COR-L47 (cell line): ENCODE measurements at places on chromosomes 6 and 20.

DNA sequence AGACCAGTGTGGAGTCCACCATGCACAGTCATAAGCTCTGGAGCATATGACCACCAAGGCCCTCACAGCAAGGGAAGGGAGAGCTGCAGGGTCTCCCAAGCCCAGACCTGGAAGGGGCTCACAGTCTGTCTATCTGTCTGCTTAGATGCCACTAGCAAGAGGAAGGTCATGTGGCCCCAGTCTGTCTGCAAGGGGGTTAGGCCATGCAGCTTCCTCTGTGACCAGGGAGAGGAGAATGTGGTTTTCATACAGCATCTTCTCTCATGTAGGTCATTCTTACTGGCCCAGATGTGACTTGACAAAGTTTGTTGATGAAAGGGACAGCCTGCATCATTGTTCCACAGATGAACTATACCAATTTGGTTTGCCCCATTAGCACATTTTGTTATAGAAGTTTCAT, 260.8 kb downstream of the FARS2 start:
- no peak for DNase-seq

GRCh38 chr20:8389381-8390036, 257.4 kb downstream of the PLCB1 start:
- peak; percentile 36 for DNase-seq

DNA sequence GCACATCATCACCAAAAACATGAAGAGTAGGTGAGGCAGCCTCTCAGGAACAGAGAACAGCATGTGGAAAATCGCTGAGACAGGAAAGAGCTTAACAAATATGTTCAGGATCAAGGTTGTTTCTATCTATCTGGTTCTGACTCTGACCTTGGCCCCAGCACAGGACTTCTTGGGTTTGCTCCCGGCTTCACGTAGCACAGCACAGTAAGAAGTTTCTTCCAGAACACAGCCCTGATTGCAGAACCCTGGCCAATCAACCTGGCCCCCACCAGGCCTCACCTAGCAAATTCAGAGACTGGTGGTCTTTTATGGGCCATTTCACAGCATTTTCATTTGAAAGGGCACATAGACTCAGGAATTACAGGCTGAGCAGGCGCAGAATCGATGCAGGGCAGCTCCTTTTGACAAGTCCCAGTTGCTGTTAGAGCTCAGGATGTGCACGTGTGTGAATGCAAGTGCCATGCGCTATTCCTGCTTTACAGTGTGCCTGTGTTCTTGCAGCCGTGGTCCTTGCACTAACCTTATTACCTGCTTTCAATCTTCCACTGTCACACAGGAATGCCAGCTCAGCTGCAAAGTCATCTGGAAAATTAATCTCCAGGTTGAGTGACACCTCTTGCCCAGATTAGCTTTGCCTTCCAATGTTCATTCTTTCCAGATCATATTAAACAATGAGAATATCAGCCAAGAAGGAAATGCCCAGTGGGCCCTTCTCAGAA, 100.5 kb upstream of the SLC2A12 start:
- DNase-seq, result no peak

DNA sequence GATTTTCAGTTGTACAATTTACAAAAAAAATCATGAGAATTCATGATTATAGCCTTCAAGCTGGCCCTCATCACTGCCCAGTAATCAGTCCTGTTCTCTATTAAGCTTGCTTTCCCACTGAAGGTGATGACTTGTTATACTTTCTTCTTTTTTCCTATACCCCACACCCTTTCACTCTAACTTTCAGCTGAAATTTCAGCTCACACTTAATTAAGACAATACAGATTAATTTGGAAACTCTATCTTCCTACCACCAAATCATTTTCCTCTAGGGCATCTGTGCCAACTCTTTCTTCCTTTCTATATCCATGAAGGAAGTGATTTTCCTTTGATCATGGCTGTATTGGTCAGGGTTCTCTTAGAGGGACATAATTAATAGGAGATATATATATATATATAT, 449.9 kb downstream of the CD109 start:
- no peak for DNase-seq

- DNase-seq, result no peak
These were observed 62.8 kb downstream of the ILRUN start for GRCh38 chr6:34633785-34634184.

- DNase-seq, result no peak
These were observed 101.2 kb downstream of the DTNBP1 start for GRCh38 chr6:15561447-15562199.

DNA sequence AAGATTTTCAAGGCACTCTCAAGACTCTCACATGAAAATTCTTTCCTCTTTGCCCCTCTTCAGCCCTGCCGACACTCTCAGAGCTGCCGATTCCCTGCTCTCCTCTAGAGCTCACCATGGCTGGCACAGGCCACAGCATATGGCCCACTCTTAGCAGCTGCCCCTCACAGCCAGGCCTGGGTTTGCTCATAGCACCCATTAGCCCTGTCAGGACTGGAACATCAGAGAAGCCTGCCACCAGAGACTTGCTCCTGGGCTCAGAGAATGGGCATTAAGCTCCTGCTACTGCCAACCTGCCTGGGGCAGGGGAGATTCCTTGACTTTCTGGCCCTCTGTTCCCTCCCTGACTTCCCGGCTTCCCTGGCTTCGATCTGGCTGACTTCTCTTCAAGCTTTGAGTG, 96.7 kb downstream of the LRFN2 start:
- DNase-seq, result no peak

DNA sequence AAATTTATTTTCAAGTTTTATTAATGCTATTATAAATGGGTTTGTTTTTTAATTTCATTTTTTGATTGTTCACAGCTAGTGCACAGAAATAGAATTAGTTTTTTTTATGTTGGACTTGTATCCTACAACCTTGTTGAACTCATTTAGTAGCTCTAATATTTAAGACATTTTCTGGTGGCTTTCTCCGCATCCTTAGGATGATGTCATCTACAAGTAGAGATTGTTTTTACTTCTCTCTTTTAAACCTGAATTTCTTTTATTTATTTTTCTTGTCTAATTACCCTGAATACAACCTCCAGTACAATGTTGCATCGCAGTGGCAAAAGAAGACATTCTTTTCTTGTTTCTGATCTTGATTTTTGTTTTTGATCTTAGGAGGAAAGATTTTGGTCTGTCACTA, 142.6 kb upstream of the PRDM1 start:
- no peak for DNase-seq

GRCh38 chr20:36836591-36837269, 39.2 kb upstream of the TLDC2 start:
- DNase-seq, result peak; percentile 57

GRCh38 chr20:62104791-62105345, 17.4 kb upstream of the LSM14B start:
- no peak for DNase-seq

- no peak for DNase-seq
These were observed 18.8 kb downstream of the MAP3K4 start for GRCh38 chr6:161010418-161010817.

- no peak for DNase-seq
These were observed 67.2 kb upstream of the RNF24 start for GRCh38 chr20:4082406-4083097.

DNA sequence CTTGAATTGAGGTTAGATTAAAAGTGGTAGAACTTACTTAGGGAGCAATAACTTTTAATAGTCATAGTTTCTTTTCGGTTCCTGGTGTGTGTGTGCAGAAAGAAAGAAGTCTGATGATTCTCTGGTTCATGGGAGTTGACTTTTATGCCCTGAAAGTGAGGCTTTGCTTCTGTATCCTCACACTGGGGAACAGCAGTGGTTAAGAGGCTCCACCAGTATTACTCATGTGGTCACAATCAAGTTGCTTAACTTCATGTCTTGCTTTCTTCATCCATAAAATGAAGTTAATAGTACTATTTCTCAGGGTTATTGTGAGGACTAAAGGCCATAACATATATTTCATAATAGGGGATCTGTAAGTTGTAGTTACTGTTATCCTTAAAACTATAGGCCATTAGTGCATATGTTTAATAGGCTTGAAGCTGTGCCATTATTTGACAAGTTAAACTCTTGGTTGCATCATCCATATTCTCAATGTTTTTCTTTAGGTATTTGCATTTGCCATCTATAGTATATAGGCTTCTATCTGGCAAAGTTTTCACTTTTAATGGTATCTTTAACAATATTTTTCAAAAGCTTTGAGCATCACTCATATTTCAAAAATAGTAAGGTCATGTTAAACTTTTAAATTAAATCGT, 262.4 kb downstream of the PLCB1 start:
- no peak for DNase-seq
